ENCODE measurements at places on chromosomes 2 and 18. TPM values are rescaled to one million over a fixed set of nuclear protein-coding genes. Genes with fewer than 3 reads are reported as not detected.

TTR gene
- total RNA-seq = not detected

NOL4 gene
- total RNA-seq = not detected

MYO5B gene
- total RNA-seq = 6.3 TPM

GKN2 gene
- not detected for total RNA-seq

UBXN4 gene
- 56.4 TPM for total RNA-seq

SIX3 gene
- not detected for total RNA-seq

EVX2 gene
- total RNA-seq = not detected

KLHL41 gene
- 32.3 TPM for total RNA-seq

CHRND gene
- 7.1 TPM for total RNA-seq

KCNE4 gene
- total RNA-seq = 4.0 TPM

EPG5 gene
- 51.0 TPM for total RNA-seq

TUBB8B gene
- total RNA-seq = not detected

DBI gene
- total RNA-seq = 150 TPM

DOCK10 gene
- 65.3 TPM for total RNA-seq

VAMP5 gene
- 146 TPM for total RNA-seq

NYAP2 gene
- not detected for total RNA-seq

PTPRM gene
- total RNA-seq = 28.1 TPM

EMILIN1 gene
- 11.0 TPM for total RNA-seq

CFAP65 gene
- total RNA-seq = not detected

KCNG2 gene
- total RNA-seq = 0.13 TPM

GCKR gene
- total RNA-seq = 0.11 TPM

MROH2A gene
- not detected for total RNA-seq

CHRNG gene
- total RNA-seq = 0.83 TPM

GATA6 gene
- total RNA-seq = not detected

RAB6C gene
- total RNA-seq = not detected

POTEI gene
- not detected for total RNA-seq

ELOA2 gene
- not detected for total RNA-seq

FSHR gene
- total RNA-seq = not detected

NBEAL1 gene
- 17.0 TPM for total RNA-seq

HAAO gene
- total RNA-seq = not detected

HOXD8 gene
- total RNA-seq = 0.58 TPM

PDE1A gene
- total RNA-seq = 3.5 TPM

DCTN1 gene
- total RNA-seq = 126 TPM

DSG4 gene
- not detected for total RNA-seq

ADD2 gene
- not detected for total RNA-seq

UGT1A1 gene
- total RNA-seq = not detected

UGT1A4 gene
- total RNA-seq = not detected

CMPK2 gene
- total RNA-seq = not detected

ABCB11 gene
- not detected for total RNA-seq

SULT1C2 gene
- not detected for total RNA-seq

CIB4 gene
- not detected for total RNA-seq

Data from LHCN-M2 (cell line).